ENCODE measurements at places on chromosomes 13 and 19. TPM values are rescaled to one million over a fixed set of nuclear protein-coding genes. Genes with fewer than 3 reads are reported as not detected.

Gene DHRS12
- total RNA-seq = 10.9 TPM

Gene METTL21C
- total RNA-seq = not detected

Gene F7
- not detected for total RNA-seq

Gene GPC5
- 0.07 TPM for total RNA-seq

Gene ZNF793
- total RNA-seq = 4.9 TPM

Gene PBX4
- total RNA-seq = 26.2 TPM

Gene SWSAP1
- 4.3 TPM for total RNA-seq

Gene CLASRP
- 107 TPM for total RNA-seq

Gene SLC15A1
- total RNA-seq = not detected

Gene NPAS1
- total RNA-seq = not detected

Gene ZNF653
- 20.6 TPM for total RNA-seq

Gene EFNA2
- not detected for total RNA-seq

Gene TMEM38A
- 2.0 TPM for total RNA-seq

Gene OVOL3
- not detected for total RNA-seq

Gene MBOAT7
- 46.9 TPM for total RNA-seq

Gene FBXW9
- 6.6 TPM for total RNA-seq

Gene ZNF613
- total RNA-seq = 7.3 TPM
